ENCODE measurements at places on chromosomes 16 and 17.

GRCh38 chr16:86228713-86229112 lies 281.6 kb upstream of the FOXF1 start:
- no peak for DNase-seq

GRCh38 chr17:7361906-7362305 lies 7.0 kb downstream of the TMEM95 start:
- no peak for DNase-seq

- no peak for DNase-seq
These were observed 145.8 kb downstream of the SPACA3 start for GRCh38 chr17:33137426-33137825.

DNA sequence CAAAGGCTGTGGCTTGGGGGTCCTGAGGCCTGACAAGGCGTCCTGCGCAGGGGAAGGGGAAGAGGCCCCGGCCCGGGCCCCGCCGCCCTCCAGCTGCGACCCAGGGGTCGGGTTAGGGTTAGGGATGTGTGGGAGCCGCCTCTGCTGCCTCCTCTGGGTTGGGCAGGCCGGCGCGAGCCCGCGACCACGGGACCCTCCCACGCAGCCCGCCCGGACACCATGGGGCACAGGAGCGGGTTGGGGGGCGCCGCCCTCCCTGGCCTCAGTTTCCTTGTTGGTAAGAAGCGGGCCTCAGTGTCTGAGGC lies 386 bp downstream of the CIAO3 start:
- no peak for DNase-seq

GRCh38 chr17:73493956-73494926 lies 150.0 kb downstream of the SDK2 start:
- no peak for DNase-seq

DNA sequence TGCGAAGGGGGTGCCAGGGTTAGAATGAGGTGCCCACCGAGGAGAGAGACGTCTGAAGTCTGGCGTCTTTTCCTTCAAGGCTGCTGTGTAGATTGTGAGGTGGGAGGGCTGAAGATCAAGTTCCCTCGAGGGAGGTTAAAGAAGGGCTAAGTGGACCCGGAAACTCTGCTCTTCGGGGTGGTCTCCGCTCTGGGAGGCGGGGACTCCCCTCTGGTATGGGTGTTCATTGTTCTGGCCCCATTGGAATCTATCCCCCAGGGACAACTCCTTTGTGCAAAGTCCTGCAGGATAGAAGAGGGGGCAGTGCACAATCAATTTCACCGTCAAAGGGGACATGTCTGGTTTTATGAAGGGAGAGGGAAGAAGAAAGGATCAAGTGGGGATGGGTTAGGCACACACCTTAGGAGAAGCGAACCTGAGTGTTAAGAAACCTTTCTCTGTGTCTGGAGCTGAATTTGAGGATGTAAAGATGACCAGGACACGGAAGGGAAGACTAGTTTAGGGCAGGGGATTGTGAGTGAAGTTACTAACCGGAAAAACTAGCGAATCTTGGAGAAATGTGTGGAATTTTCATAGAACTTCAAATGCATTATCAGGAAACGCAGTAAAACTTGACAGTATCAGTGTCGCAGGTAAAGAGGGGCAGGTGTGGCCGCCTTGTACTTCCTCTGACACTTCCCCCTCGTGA lies 809 bp upstream of the RAB34 start:
- DNase-seq = no peak

DNA sequence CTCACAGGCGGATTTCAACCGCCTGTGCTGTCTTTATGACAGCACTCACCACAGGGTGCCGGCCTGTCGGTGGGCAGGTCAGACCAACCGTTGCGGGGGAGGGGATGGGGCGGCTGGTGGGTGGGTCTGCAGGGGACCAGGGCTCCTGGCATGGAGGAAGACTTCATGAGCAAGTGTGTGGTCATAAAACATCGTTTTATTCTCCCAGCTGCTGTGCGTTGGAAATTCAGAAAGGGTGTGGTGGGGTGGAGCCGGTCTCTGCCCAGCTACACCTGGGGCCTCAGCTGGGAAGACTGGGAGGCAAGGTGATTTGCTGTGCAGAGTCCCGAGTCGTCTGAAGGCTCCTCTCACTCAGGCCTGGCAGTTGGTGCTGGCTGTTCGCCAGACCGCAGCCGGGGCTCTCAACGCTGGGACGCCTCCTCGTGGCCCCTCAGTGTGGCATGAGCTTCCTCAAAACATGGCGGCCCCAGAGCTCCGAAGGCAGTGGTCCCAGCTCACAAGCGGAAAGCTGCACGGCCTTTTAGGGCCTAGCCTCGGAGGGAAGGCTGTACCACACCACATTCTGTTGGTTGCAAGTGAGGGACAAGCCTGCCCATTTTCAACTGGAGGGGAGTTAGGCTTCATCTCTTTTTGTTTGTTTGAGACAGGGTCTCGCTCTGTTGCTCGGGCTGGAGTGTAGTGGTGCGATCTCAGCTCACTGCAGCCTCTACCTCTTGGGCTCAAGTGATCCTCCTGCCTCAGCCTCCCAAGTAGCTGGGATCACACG lies 45.8 kb upstream of the GSE1 start:
- DNase-seq = no peak

DNA sequence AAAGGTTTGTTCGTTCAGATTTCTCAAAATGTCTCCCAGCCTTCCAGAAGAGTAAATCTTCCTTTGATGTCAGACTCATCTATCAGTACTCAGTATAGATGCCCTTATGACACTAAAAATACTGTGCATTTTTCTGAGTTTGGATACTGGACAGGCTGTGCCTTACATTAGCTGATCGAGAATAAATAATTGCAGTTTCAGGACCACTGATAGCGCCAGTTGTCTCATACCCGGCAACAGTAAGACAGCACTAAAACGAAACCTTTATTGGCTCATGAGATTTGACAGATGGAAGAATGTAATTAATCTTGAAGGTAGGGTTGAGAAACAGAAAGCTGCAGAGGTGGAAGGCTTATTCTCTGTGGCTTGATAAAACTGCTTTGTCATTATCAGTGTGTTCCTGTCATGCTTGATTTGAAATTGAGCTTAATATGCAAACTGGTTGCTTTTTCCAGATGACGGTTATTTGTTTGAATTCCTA lies 1.2 kb downstream of the ATP6V0A1 start:
- no peak for DNase-seq

DNA sequence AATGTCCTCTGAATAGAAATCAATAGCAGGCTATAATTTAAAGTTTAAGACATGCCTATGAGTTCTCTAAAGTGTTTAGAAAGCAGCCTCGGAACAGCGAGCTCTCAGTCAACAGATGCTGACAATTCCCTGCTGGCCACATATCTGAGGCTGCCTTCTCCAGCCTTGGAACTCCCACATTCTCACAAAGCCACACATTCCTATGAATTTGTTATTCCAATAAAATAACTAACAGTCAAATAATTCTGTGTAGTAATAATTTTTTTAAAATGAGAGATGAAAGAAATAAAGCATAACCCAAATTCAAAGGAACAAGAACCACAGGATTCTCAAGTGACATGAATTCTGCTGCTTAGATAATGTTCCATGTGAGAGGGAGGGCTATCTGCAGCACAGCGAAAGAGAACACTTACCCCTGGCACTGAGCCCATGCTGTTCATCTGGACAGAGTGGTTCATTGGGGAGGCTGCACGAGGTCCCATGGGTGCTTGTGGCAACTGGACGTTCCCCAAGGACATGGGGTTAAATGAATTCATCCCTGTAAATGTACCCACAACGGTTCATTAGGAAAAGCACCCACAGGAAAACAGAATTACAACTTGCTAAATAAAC lies 56.9 kb upstream of the TRAP1 start:
- no peak for DNase-seq

DNA sequence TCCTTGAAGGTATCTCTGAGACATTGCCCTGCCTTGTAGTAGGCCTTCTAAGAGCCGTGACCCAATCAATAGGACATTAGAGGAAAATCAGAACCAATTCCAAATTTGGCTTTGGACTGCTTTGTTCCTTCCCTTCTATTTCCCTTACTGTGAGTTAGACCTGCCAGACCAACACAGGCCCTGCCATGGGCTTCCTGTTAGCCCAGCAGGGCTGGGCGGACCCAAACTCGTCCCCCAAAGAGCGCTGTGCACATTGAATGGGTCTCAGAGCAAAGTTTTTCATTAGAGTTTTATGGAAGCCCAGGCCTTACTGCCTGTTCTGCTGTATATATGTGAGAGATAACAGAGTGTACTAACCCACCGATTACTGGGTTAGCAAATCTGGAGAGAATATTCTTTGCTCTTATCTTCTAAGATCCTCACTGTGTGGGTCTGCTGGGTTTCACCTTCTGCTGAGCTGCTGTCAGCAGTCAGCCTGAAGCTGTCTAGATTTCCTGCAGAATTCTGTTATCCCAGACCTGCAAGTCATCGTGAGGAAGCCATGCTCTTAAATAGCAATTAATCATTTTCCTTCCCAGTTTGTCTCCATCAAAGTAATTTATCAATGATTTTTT lies 5.7 kb downstream of the ARHGAP44 start:
- no peak for DNase-seq

DNA sequence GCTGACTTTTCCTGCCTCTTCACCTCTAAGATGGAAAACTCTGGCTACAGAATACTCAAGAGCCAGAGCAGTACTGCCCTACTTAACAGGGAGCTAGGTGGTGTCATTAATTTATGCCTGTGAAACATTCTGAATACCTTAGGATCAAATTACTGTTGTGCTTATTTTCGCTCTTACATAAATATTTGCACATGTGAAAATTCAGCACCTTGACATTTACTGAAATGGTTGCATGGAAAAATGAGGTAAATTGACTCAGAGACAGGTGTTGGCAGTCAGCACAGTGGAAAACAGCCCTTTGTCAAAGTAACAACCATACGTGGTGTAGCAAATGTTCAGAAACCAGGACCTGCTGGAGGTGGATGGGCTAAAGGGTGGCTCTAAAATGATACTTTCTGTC lies 193.6 kb downstream of the CDH8 start:
- no peak for DNase-seq

DNA sequence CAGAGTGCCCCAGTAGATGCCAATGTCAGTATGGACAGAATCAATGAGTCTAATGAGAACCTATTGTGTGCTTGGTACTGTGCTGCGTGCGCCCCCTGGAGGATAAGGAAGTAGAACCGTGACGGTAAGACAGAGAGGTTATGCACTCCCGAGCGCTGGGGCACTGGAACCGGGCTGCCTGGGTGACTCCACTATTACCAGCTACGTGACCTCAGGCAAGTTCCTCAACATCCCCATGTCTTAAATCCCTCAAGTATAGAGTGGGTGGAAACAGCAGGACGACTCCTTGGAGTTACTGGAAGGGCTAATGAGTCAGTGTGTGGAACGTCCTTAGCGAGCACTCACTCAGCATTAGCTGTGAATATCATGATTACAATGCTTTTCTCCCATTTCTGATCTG lies 16.2 kb downstream of the CHST4 start:
- DNase-seq = no peak

- no peak for DNase-seq
These were observed 24.3 kb downstream of the ITGB3 start for GRCh38 chr17:47277921-47278320.

DNA sequence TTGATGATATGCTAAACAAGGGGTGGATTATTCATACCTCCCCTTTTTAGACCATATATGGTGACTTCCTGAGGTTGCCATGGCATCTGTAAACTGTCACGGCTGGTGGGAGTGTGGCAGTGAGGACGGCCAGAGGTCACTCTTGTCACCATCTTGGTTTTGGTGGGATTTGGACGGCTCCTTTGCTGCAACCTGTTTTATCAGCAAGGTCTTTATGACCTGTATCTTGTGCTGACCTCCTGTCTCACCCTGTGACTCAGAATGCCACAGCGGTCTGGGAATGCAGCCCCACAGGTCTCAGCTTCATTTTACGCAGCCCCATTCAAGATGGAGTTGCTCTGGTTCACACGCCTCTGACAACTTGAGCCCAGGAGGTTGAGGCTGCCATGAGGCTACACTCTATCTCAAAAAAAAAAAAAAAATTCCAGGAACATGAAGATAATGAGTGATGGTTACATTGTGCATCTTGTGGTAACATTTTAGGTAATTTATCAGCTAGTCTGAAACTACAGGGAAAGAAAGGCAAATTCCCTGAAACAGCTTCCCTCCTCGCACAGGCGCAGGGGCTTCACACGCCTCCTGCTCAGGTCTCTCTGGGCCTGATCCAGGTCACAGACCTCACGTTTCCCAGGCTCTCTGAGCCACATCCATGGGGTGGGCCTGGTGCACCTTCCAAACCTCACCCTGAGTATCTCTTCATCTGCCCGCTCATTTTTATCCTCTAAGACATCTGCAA lies 15.3 kb upstream of the UBE2I start:
- DNase-seq = no peak

GRCh38 chr16:65083164-65083857 lies 38.6 kb downstream of the CDH11 start:
- DNase-seq = no peak

GRCh38 chr17:8220783-8221662 lies 10.6 kb upstream of the AURKB start:
- peak; percentile 79 for DNase-seq

GRCh38 chr17:59762049-59762823 lies 54.8 kb downstream of the VMP1 start:
- no peak for DNase-seq

- no peak for DNase-seq
These were observed 97.9 kb downstream of the FOXL1 start for GRCh38 chr16:86676254-86676670.

DNA sequence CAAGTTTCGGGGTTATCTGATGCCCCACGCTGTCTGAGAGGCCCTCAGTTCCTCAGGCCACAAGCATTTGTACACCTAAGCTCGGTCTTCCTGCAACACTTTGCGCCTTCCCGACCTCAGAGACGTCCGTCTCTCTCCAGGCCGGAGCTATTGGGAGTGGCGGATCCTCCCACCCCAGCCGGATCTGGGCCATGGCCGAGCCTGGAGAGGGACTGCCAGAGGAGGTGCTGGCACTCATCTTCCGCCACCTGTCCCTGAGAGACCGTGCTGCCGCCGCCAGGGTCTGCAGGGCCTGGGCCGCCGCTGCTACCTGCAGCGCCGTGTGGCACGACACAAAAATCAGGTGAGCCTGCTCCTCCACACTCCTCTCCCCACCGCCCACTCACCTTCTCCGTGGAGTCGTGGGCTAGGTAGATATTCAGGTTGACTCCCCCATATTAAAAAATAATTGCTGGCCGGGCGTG lies 1.9 kb downstream of the FBXL8 start:
- no peak for DNase-seq

DNA sequence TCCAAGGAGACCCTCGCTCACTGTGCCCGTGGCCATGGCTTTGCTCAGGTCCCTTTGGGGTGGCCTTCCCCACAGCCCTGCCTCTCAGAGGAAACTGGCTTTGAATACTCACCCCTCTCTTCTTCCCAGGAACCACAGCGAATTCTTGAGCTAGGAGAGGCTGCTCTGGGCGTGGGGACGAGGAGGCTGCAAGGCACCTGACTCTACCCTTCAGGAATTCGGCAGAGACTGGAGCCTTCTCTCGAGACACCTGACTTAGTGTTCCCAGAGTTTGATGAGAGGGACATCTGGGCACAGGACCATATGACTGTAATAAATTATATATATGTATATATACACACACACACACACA lies 6.2 kb downstream of the LLGL2 start:
- no peak for DNase-seq

- DNase-seq = no peak
These were observed 329.8 kb downstream of the UTP18 start for GRCh38 chr17:51590071-51590656.
